Activated naive CD8-positive, alpha-beta T cell treated with anti-CD3 and anti-CD28 coated beads, Interleukin-2, amount 50 U/mL, for 24 hours (primary cell): ENCODE measurements at places on chromosomes 7 and 10.

GRCh38 chr7:132934017-132934416 lies 147.9 kb downstream of the CHCHD3 start:
- no peak for DNase-seq

- no peak for DNase-seq
Measured at GRCh38 chr10:35903021-35903420, 260.9 kb upstream of the FZD8 start.

GRCh38 chr7:27560706-27561235 lies 101.9 kb downstream of the HIBADH start:
- no peak for DNase-seq

DNA sequence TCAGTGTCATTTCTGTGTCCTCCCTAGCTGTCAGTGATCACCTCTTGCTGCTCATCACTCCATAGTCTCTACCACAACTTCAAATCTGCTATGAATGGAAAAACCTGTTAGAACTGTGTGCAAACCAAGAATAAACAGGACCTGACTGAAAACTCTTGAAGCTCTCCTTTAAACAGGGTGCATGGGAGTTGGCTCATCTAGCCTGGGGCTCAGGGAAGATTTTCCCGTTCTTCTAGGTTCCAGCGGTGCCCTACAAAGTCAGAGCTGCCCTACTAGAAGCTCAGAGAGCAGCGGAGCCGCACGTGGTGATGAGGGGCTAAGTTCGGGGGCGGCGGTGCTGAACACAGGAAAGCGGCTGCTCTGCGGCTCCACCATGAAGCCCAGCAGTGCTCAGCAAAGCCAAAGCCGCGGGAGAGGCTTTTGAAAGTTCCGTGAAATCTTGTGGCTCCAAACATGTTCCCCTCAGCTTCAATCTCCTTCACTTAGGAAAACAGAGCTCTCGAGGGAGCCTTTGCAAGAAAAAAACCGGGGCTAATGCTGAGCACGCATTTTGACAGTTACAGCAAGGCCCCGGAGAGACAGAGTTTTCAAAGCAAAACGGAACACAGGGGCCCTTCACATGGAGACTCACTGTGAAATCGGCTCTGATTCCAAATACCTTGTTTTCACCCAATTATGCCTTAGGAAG lies 30.5 kb downstream of the RGS10 start:
- no peak for DNase-seq

- no peak for DNase-seq
Measured at GRCh38 chr7:132703742-132704141, 127.5 kb upstream of the PLXNA4 start.

DNA sequence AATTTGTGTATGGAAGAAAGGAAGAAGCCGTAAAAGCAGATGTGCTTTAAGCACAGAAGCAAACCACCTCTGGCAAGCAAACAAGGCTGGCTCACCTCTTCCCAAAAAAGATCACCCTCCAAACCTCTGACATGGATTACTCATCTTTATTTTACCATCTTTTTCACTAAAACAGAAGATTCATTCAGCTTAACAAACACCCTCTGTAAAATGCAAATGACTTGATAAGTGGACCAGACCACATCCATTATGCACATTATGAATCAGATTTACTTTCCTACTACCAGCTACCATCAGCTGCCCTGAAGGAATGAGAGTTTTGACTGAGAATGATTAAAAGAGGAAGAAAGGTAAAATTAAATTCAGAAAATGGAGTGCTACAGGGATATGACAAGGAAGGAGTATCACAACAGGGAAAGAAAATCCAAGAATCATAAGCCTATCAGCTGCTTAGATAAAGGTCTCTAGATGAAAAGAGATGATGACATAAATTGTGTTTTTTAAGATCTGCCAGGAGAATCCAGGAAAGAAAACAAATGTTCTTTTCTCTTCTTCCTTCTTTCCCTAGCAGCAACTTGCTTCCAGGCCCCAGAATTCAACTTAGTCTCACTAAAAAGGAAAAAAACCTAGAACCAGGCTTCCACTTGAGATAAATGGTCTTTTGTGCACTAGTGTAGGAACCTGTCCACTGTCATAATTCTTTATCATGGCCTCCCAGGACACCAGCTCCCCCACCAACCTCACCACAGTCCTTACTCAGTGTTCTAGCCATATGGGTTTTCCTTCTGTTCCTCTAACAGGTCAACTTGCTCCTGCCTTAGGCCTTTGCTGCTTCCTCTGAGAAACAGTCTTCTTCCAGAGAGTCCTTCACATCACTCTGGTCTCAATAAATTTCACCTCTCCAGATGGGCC lies 47.4 kb downstream of the JAZF1 start:
- DNase-seq: no peak

- no peak for DNase-seq
Measured at GRCh38 chr10:22460101-22460500, 114.8 kb downstream of the SPAG6 start.
